ENCODE measurements at places on chromosomes 6 and 20.

GRCh38 chr6:128538763-128539162, 18.4 kb upstream of the PTPRK start:
- no peak for DNase-seq

DNA sequence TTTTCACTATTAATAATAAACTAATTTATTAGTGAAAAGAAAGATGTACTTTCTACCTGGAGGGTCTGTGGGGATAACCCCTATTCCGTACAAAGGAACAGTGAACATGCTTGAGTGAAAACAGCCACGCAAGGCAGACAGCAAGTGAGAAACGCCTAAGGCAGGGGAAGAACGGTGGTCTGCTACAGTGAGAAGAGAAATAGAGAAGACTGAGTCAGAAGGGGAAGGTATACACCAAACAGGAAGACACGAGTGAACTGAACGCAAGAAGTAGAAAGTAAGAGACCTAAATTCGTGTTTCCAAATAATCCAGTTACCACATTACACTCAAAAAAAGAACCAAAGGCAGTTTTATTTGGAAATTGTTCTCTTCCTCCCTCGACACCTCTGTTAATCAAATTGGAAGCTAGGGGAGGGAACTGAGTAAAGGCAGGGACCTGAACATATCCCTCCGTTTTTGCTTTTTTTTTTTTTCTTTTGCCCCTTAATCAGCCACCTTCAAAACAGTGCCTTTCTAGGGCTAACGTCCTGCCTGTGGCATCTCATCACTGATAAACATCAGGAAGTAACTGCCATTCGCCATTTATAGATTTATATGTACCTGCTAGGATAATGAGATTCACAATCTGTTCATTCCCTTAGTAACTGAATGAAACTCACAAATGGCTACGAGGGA, 48.9 kb downstream of the ATXN1 start:
- DNase-seq = no peak

DNA sequence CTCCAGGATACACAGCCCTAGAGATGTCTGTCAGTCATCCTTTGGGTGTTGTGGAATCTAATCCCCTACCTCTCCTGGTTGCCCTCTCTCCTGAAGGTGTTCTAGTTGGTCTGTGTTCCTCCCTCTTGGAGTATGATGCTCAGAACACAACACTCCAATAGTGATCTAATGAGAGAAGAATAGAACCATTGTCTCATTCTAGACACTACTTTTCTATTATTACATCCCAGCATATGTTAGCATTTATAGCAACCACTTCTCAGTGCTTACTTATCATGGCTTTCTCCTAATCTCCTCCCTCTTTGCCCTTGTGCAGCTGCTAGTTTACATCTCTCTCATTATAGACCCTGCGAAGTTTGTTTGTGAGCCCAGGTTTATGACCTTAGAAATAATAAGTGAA, 109.0 kb downstream of the UNC5CL start:
- no peak for DNase-seq

GRCh38 chr6:1747531-1747930, 137.8 kb downstream of the FOXC1 start:
- DNase-seq = no peak

GRCh38 chr6:126481319-126481718, 141.4 kb downstream of the CENPW start:
- no peak for DNase-seq

- no peak for DNase-seq
These were observed 81.1 kb downstream of the PRDM1 start for GRCh38 chr6:106167096-106167814.

DNA sequence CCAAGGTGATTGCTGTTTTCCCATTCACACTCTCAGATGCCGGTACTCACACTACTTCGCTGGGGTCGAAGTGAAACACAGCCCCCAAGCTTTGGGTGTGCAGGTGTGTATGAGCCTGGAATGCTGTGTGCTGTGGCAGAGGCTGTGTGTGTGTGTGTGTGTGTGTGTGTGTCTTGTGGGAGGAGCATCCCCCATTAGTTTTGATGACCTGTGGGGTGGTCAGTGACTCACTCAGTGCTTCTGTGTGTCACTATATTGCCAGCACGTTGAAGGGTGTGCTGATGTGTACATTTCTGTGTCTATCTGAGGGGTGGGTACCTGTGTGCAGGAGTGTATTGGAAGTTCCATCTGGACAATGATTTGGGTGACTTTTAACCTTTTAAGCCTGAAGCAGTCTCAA, 5.0 kb upstream of the SLC12A5 start:
- DNase-seq = no peak

GRCh38 chr6:106924694-106925523, 49.6 kb downstream of the CD24 start:
- no peak for DNase-seq

DNA sequence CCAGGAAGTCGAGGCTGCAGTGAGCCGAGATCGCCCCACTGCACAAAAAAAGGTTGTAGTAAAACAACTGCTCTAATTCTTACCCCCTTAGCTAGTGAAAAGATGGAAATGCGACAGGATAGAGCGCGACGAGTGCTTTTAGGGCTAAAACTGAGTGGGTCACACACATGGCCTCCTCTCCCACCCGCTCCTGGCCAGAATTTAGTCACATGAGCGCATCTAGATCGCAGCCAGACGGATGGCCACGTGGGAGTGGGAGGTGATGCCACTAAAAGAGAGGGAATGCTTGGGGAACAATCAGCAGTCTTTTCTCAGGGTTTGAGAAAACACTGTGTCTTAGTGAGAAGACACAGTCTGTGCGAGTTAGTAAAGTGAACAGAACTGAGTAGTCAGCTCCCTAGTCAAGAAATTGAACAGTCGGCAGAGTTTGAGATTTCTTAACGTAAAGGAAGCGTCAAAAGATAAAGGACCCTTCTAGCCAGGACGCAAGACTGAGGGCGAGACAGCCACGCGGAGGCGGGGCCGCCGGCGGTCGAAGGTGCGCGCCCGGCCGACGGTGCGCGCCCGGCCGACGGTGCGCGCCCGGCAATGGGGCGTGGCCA, 664 bp upstream of the ACTR5 start:
- no peak for DNase-seq

DNA sequence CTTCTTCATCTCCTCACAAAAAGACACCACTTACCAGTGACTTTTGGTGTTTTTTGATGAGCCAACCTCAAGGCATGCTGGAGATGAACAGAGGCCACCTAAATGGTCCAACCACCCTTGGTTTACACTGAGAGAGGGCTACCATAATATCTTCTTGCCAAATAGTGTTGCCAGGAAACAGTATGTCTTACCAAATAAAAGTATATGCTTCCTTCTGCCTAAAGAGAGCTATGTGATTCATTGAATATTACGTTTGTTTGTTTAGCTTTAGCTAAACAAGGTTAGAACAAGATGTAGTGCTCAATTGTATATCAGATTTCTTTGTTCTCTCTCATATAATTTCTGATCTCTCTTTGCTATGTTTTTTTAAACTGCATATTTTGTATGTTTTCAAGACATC, 40.6 kb upstream of the BMP6 start:
- DNase-seq = no peak

DNA sequence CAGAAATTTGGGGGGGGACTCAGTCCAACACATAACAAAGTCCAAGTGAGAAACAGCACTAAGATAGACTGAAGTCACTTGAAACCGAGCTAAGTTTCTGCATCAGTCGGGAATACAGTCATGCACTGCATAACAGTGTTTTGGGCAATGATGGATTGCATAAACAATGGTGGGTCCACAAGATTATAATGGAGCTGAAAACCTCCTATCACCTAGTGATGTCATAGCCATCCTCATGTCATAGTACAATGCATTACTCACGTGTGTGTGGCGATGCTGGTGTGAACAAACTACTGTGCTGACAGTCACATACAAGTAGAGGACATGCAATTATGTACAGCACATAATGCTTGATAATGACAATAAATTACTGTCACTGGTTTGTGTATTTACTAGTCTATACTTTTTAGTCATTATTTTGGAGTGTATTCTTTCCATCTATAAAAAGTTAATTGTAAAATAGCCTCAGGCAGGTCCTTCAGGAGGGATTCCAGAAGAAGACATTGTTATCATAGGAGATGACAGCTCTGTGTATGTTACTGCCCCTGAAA, 154.5 kb upstream of the ECI2 start:
- no peak for DNase-seq

DNA sequence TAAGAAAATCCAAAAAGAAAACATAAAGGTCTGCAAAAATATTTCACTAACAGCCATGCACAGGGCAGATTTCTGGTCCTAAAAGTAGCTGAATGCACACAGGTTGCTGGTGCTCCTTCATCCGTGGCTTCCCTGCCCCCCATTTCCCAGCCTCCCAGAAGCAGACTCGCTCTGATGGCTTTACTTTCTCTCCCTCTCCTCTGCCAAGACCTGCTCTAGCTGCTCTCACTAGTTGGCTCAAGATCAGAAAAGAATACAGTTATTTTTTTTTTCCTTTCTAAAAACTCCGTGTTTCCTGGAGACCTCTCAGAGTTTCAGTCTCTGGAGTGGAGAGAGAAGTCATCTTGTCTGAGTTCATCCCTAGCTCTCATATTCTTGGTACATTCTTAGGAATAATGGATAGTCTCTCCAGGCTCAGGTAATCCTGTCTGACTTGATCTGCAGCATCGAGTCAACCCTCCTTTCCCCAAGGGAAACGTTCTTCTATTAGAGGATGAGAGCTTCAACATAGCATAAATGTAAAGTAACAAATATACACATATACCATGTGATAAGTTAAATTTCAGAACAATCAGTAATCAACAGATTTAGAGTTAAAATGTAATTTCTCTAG, 214.2 kb downstream of the TBC1D7 start:
- peak; percentile 70 for DNase-seq

- DNase-seq = no peak
These were observed 29.6 kb downstream of the NTSR1 start for GRCh38 chr20:62738025-62738881.
